Activated naive CD4-positive, alpha-beta T cell (primary cell): ENCODE measurements at places on chromosomes 12 and 14.

- no peak for DNase-seq
Observed at GRCh38 chr12:57431654-57432188, 878 bp upstream of the R3HDM2 start.

DNA sequence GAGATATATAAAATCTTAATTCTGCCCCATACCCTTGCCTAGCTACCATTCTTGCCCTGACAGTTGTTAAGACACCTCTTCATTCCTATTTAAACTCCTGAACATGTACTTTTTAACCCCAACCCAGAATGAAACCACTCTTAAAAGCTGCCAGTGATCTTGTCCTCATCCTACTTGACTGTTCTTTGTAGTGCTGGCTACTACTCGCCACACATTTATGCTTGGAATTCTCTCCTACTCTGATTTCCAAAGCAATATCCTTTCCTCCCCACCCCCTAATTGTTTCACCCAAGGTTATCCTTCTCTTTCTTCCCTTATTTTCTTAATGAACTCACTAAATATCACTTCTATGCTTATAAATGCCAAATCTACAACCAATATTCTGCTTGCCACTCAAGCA is 4.1 kb downstream of the NFYB start:
- DNase-seq, result no peak

GRCh38 chr14:69423279-69423678 is 24.8 kb downstream of the SLC39A9 start:
- DNase-seq, result no peak

DNA sequence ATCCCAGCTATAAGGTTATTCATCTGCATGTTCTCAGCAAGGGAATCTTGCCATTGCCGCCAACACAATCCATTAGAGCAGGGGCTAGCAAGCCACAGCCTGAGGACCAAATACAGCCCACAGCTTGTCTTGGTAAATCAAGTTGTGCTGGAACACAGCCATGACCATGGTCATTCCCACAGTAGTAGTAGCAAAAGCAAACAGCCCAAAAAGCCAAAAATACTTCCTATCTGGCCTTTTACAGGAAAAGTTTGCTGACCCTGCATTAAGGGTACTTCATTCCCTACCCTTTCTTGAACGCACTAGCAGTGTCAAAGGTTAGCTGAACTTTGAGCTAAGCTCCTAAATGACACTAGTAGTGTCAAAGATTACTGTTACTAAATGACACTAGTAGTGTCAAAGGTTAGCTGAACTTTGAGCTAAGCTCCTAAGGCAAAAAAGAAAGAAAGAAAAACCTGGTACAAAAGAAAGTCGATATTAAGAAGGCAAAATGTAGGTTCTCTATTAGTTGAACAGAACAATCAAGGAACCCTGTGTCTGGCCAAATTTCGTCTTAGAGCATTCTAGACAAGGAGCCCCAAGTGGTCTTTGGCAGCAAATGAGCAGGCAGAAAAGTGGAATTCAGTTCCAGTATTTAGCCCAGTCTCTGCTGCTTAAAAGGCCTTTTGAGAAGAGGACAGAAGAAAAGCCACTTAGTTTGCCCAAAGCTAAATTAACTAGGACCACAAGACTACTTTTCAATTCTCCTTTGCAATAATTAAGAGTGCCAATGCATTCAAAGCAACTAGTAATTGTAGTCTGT is 67.7 kb downstream of the NT5DC3 start:
- DNase-seq, result no peak

- no peak for DNase-seq
Observed at GRCh38 chr14:61893371-61893940, 131.2 kb downstream of the SNAPC1 start.

- no peak for DNase-seq
Observed at GRCh38 chr14:92122761-92123160, 992 bp downstream of the CPSF2 start.

DNA sequence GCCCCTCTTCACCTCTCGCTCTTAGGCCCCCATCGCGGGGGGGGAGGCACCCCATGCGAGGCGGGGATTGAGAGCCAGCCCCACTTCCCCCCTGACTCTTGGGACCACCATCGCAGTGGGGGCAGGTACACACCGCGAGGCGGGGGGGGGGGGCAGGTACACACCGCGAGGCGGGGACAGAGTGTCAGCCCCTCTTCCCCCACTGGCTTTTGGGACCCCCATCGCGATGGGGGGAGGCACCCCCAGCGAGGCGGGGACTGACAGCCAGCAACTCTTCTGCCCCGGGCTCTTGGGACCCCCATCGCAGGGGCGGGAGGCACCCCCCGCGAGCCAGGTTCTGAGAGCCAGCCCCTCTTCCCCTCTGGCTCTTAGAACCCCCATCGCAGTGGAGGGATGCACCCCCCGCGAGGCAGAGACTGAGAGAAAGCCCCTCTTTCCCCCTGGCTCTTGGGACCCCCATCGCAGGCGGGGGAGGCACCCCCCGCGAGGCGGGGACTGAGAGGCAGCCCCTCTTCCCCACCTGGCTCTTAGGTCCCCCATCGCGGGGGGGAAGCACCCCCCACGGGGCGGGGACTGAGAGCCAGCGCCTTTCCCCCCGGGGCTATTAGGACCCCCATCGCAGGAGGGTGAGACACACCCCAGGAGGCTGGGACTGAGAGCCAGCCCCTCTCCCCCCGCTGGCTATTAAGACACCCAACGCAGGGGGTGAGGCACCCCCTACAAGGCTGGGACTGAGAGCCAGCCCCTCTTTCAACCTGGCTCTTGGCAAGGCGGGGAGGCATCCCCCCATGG is 196.5 kb upstream of the PZP start:
- DNase-seq, result peak; percentile 25

- no peak for DNase-seq
Observed at GRCh38 chr12:104358353-104359003, 54.9 kb downstream of the EID3 start.

GRCh38 chr14:93285044-93285443 is 47.8 kb downstream of the BTBD7 start:
- no peak for DNase-seq

- DNase-seq, result peak; percentile 29
Observed at GRCh38 chr12:124566997-124567672, at the start of gene NCOR2. TSS of gene NCOR2 (minus strand) at chr12:124567612. CDS start at chr12:124495251, 72,361 bp downstream.

- DNase-seq, result no peak
Observed at GRCh38 chr14:92459030-92459949, 54.3 kb upstream of the RIN3 start.

- no peak for DNase-seq
Observed at GRCh38 chr12:104605685-104606084, 148.9 kb downstream of the CHST11 start.

DNA sequence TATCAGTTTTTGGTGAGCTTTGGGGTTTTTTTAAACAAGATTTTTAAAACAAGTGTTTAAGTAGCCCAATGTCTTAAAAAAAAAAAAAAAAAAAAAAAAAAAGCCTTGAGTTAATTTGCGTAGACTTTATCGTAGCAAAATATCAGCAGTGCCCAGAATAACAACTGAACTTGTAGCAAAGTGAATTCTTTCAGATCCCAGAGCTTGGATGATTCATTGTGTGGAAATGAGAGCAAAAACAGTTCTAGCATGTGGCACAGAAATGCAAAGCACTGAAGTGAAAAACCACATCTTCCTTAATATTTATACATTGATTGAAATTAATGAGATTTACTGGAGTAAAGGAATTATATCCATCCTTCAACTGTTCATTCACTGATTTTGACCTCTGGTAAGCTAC is 258.1 kb downstream of the EGLN3 start:
- DNase-seq, result no peak

- peak; percentile 7 for DNase-seq
Observed at GRCh38 chr14:51596488-51597117, 55.1 kb upstream of the FRMD6 start.

DNA sequence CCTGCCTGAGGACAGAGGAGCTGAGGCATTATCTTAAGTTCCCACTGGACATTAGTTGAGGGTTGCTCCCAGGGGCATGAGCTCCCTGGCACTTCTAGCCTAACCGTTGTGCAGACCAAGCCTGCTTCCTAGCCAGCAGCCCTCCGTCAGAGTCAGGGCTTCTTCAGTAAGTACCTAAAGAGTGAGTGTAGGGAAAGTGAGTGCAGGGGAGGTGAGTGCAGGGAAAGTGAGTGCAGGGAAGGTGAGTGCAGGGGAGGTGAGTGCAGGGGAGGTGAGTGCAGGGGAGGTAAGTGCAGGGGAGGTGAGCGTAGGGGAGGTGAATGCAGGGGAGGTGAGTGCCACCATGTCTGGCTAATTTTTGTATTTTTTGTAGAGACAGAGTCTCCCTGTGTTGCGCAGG is 190.5 kb downstream of the ESRRB start:
- DNase-seq, result no peak

DNA sequence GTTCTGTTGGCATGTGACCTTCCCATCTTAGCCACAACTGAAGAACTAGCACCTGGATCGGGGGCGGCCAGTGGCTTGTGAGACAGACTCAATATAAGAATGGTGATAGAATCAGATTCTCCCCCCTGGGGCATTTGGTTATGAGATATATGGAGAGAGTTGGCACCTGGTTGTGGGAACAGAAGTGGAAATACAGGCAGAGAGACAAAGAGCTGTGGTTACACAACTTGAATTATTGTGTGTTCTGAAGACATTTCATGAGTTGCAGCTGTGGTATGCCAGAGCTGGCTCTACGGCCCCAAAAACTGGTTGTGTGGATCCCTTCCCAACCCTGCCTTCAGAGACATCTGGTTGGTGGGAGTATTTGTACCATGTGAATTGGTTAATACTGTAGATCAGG is 2.9 kb upstream of the MSRB3 start:
- DNase-seq, result no peak

GRCh38 chr12:96456265-96456974 is 33.0 kb upstream of the CFAP54 start:
- DNase-seq, result no peak

DNA sequence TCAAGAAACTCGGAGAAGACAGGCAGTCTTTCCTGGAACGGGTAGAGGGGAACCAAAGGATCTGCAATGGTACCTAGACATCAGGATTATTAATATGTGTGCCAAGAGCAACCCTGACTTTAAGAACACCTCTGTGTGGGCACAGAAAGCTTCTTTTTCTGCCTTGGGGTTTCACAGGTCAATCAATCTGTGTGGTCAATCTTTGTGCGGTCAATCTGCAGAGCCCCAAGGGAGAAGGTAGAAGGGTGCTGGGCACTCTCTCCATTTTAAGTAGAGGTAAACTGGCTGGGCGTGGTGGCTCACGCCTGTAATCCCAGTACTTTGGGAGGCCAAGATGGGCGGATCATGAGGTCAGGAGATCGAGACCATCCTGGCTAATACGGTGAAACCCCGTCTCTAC is 100.7 kb downstream of the ARF6 start:
- DNase-seq, result no peak

- DNase-seq, result no peak
Observed at GRCh38 chr14:77601846-77602619, 14.4 kb downstream of the SPTLC2 start.

GRCh38 chr12:22536971-22537544 is 7.3 kb downstream of the C2CD5 start:
- DNase-seq, result no peak

DNA sequence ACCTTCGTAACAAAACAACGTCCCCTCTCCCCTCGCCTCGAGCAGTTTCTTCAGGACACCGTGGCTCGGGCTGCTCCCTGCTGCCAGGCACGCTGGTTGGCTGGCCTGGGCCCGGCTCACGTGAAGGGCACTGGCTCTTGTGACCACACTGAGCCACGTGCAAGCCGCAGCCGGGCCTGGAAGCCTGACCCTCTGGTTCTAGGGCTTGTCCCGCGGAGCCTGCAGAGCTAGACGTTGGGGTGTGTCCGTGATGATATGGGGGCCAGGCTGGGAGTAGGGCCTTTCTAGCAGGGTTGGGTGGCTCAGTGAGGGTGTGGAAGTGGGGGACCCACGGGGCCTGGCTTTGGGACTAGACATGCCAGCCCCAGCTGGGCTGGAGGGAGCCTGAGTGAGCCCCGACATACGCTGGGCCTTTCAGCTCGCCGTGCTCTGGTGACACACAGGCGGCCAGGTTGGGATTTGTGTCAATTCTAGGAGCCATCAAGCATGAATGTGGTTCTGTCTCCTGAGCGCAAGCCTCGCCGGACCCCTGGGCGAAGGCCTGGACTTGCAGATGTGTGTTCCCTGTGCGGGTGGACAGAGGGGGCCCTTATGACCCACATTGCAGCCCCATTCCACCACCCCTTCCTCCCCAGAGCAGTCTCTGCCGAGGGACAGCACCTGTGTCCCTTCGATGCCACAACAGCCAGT is 13.6 kb upstream of the AMN start:
- DNase-seq, result no peak

- no peak for DNase-seq
Observed at GRCh38 chr12:111216387-111217159, 152.3 kb downstream of the PHETA1 start.

DNA sequence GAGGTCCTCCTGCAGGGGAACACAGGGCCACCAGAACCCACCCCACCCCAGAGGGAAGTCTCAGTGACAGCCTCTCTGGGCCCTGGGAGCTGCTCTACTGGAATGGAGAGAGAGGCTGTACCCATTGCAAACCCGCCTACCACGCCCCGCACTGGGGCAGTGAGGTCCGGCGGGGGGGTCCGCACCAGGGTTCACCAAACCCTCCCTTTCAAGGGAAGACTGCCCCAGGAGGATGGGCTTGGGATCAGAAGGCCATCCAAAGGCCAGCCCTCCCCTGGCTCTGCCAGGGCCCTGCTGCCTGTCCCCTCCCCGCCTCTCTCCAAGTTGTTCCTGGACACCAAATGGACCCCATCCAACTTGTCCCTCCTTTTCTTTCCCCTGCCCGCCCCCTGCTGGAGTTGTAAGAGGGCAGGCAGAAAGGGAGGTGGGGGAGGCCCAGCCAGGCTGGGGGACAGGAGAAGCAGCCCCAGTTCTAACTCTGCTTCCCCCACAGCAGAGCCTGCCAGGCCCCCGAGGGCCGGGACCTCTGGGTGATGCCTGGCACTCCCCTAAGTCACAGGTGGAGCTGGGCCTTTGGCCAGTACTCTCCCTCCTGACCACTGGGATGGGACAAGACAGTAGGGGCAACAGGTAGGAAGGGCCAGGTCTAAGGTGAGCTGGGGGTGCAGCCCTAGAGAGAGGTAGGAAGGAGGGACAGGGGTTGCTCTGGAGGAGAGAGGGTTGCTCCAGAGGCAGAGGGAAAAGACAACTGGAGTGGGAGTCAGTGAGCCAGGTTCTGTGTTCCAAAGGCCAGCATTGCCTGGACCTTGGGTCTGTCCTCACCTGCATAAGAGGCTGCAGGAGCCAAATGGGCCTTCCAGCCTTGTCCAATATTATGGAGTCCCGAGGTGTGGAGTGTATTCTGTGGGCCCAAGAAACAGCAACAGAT is 3.2 kb upstream of the DIO3 start:
- DNase-seq, result no peak

GRCh38 chr12:34363050-34363673 is 340.9 kb downstream of the ALG10 start:
- no peak for DNase-seq

DNA sequence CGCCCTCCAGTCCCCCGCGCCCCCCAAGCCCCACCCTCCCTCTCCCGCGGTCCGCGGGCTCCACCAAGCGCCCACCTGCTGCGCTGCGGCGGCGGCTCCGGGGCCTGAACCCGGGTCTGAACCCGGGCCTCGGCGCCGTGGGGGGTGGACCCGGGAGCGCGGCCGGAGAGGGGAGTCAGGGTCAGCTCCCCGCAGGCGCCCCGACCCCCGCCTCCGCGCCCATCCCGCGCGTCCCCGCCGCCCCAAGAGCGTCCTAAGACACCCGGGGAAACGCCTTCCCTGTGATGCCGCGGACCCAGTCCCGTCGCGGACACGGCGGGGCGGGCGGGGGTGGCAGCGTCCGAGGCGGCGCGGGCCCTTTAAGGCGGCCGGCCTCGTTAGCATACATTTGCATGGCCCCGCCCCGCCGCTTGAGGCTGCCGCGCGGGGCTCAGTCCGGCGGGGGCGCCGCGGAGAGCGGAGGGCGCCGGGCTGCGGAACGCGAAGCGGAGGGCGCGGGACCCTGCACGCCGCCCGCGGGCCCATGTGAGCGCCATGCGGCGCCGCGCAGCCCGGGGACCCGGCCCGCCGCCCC is at the start of gene MMP17:
Gene MMP17 (plus strand): TSS at position 433 of the 574 bp plus-strand sequence. CDS start 102 bp downstream, at position 535.
- no peak for DNase-seq

GRCh38 chr12:44618946-44619345 is 257.2 kb downstream of the NELL2 start:
- DNase-seq, result no peak
